Activated naive CD4-positive, alpha-beta T cell (primary cell): ENCODE measurements at places on chromosomes 6 and 20.

DNA sequence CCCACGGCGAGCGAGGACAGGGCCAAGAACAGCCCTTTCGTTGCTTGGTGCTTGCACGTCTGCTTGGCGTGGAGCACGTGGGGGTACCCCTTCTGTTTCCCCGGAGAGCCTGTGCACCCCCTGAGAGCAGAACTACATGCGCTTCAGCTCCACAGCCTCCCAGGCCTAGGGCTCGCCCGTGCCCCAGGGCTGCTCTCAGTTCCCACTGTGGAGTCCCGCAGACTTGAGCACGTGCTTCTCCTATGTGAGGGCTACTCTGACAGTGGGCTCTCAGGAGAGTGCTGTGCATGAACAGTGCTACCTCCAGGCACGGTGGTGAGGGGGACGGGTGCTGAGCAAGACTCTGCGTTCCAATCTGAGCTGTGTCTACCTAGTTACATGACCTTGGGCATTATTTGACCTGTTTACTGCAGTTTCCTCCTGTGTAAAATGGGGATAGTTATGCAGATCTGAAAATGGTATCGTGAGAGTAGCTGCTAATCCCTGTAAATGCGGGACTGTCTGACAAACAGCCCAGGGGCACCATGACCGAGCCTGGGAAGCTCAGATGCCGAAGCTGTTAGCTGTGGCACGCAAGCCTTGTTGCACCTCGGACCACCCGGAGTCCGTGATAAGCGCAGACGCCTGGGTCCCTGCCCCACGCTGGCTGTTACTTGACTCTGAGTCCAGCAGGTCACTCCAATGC is 82.4 kb downstream of the IRF4 start:
- DNase-seq, result no peak

GRCh38 chr20:44068316-44069201 is 118.4 kb downstream of the JPH2 start:
- peak; percentile 48 for DNase-seq

GRCh38 chr6:111874025-111874415 is 768 bp upstream of the FYN start:
- DNase-seq, result peak; percentile 21

DNA sequence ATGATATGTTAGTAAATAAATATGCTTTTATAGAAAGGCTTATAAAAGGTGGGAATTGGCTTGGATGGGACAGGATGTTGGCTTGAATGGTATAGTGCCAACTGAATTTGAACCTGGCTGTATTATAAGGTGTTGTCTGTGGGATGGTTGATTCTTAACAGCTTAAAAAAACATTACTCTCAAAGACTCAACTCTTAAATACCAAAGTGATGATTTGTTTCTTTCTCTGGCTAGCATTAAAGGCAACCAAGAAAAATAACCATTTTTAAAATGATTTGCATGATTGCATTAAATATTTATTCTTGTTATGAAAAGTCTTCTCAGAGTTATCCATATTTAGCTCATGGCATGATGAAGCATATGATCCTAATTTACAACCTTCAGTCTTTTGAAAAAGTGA is 216.2 kb downstream of the RIMS1 start:
- no peak for DNase-seq

- no peak for DNase-seq
These were observed 97.6 kb downstream of the MRPL14 start for GRCh38 chr6:44029444-44030185.

GRCh38 chr6:25535632-25536225 is 116.3 kb upstream of the SCGN start:
- no peak for DNase-seq

GRCh38 chr20:48238326-48238725 is 453.0 kb upstream of the SULF2 start:
- no peak for DNase-seq

DNA sequence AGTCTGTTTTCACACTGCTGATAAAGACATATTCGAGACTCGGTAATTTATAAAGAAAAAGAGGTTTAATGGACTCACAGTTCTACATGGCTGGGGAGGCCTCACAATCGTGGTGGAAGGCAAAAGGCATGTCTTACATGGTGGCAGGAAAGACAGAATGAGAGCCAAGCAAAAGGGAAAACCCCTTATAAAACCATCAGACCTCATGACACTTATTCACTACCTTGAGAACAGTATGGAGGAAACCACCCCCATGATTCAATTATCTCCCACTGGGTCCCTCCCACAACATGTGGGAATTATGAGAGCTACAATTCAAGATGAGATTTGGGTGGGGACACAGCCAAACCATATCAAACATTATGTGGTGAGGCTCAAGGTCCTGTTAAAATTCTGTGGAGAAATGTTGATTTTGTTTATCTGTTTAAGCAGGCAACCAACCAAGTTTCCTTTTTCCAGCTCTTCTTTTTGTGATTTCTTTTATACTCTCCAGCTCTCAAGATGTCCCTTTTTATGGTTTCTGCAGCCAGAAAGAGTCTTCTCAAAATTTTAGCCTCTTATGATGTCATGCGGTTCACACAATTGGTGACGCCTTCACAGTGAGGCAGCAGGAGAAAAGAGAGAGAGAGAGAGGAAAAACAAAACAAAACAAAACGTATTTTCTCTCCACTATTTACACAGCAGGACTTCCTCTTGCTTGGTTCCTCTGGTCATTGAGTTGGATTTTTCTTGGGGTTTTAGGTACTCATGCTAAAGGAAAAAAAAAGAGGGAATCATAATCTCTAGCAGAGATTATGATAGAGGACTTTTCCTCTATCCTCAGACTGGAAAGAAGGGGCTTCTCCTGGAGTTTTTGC is 18.0 kb downstream of the AIG1 start:
- no peak for DNase-seq

DNA sequence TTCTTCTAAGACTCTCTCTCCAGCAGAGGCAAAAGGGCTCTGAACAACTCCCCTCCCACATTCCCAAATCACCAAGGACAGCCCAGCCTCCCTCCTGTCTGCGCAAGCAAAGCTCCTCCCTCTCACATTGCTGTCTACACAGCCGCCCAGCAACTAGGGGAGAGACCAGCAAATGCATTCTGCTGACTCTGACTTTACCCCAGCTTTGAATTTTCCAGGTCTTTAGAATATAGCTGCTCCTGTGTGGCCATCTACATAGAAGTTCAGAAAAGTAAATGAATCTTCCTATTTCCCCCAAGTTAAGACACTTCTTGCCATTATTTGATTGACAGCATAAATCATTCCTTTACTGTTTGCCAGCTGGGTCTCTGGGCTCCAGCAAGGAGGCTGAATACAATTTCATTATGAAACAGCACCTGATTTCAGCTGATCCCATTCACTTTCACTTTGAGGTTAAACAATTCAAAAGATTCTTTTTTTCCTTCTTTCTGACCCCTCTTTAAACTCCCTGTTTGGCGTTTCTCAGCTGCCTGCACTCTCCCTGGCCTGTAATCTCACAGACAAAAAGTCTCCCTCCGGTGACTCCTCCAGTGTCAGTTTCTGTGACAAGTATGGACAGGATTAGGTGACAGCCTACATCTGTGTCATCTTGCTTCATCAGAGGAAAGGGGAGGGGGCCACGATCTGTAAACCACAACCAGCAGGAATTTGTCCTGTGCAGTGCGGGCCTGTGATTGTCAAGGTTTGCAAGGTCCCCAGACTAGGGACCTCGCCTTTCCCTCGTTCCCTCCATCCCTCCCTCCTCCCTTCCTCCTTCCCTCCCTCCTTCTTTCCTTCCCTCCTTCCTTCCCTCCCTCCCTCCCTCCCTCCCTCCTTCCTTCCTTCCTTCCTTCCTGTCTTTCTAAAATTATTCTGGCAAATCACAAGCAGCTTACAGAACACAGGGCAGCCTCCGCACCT is 205.6 kb upstream of the RIN2 start:
- no peak for DNase-seq

DNA sequence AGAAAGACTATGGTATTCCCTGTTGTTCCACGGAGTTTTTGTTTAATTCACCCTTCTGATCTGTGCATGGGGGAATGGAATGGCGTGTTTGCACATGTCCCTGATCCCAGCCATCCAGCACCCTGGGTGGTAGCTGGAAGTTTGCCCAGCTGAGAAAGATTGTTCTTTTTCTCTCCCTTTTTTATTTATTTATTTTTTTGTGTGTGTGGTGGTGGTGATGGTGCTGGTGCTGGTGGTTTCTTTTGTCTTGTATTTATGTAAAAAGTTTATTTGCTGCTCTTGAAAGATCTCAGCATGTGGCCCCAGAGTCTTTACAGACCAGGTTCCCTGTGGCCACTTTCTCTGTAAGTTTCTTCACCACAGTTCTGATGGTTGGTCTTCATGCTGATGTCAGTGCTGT is 372.6 kb downstream of the UTRN start:
- DNase-seq, result no peak

- no peak for DNase-seq
These were observed 258.4 kb upstream of the CITED2 start for GRCh38 chr6:139632840-139633239.

GRCh38 chr6:22028403-22029090 is 268.3 kb downstream of the PRL start:
- no peak for DNase-seq

- no peak for DNase-seq
These were observed at the start of gene SLC22A16 for GRCh38 chr6:110476046-110476849. SLC22A16 (minus strand) TSS chr6:110476613; CDS start chr6:110476574, 39 bp downstream.

GRCh38 chr20:24984961-24985640 is 7.5 kb downstream of the APMAP start:
- DNase-seq, result no peak

GRCh38 chr6:24683297-24684296 is 16.7 kb downstream of the ACOT13 start:
- DNase-seq, result no peak

- DNase-seq, result no peak
These were observed 29.9 kb downstream of the SGK1 start for GRCh38 chr6:134287859-134288537.

DNA sequence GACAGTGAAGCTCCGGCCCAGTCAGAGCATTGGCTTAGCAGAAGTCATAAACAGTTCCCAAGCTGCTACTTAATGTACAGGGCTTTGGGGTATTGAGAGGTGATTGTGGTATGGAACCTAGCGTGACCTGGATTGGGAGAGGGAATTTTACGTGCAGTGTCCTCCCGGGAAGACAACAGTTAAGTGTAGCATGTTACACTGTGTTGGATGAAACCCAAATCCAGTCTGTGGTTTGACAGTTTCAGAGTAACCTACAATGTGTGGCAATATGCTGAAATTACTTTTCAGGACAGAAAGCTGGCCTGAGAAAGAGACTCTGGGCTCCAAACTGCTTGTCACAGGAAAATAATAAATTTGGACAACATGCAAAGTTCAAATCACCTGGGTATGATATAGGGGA is 28.1 kb upstream of the RALGAPA2 start:
- DNase-seq, result no peak

- no peak for DNase-seq
These were observed 210.6 kb downstream of the DLL1 start for GRCh38 chr6:170080169-170080827.

- DNase-seq, result no peak
These were observed at the start of gene FOXQ1 for GRCh38 chr6:1311400-1312202. FOXQ1 (plus strand) TSS chr6:1312098; CDS start chr6:1312705, 607 bp downstream.

GRCh38 chr20:19835533-19836222 is 77.6 kb downstream of the RIN2 start:
- no peak for DNase-seq

- DNase-seq, result no peak
These were observed 429.6 kb upstream of the JARID2 start for GRCh38 chr6:14816116-14816859.

DNA sequence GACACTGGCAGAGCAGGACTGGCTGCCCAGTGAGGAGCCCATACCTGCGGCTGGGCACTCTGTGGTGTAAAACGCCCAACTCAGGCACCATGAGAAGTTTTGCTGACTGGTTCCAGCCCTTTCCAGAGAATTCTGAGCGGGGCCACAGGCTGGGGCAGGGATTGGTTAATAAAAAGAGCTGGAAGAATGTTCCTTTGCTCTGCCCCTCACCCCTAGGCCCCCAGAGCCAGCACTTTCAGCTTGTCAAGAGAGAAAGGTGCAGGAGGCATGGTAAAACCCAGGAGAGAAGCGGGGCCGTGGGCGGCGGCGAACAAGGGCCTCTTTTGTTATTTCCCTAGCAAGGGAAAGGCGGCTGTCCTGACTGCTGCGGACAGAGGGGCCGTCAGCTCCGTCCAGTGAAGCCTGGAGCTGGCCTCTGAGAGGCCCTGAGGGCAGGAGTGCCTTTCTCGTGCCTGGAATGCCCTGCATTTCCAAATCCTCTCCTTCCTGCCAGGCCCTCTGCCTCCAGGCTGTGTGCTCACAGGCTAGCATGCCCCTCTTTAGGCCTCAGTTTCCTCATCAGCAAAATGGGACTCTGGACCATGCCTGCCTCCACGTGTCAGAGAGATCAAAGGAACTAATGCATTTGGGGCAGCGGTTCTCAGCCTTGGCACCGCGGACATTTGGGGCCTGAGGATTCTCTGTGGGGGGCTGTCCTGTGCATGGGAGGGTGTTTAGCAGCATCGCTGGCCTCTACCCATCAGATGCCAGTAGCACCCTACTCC is 12.9 kb downstream of the SLC13A3 start:
- DNase-seq, result no peak

GRCh38 chr6:113587078-113587699 is 270.0 kb upstream of the MARCKS start:
- no peak for DNase-seq

GRCh38 chr6:53066874-53067706 is 1.9 kb downstream of the FBXO9 start:
- DNase-seq, result no peak

DNA sequence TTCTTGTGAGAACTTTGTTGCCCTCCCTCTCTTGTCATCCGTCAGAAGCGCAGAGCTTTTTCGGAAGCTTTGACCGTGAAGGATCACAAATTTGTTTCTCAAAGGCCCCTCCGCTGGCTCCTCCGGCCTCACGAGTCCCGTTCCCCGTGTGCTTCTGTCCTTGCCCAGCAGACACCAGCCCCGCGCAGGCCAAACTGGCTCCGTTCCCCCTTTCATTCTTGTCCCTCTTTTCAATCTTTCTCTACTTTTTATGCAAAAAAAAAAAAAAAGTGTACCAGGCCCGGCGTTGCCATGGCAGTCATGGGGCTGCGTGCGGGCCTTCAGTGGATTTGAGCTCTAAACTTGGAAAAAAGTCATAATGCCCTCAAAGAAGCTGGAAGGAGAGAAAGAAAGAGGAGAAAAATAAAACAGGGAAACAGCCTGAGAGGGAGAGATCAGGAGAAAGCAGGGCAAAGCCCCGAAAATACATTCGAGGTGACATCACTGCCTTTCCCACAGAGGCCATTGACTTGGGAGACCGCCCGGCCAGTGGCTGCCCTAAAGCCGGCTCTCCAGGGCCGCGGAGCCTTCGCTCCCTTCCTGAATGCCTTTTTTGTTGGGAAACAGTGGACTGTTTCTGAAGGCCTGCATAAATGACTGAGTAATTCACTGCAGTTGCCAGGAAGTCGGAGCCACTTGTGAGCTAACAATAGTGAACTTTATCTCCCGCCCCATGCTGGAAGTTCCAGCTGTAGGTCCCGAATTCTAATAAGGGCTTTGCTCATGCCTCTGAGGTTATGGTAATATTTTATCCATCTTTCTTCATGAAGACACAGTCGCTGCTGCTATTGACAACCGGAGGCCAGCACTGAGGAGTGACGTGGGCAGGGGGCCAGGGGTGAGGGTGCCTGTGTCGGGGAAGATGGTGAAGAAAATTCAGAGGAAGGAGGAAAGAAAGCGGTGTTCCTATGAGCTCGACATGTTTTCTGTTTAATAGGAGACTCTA is 670.9 kb downstream of the QKI start:
- DNase-seq, result no peak
